HepG2 (cell line): ENCODE measurements at places on chromosomes 12 and 14. TPM values are rescaled to one million over a fixed set of nuclear protein-coding genes. Genes with fewer than 3 reads are reported as not detected.

TGFB3 gene
- total RNA-seq: 1.4 and 2.5 TPM in 2 replicates

MAP1LC3B2 gene
- 0.60 and 0.70 TPM in 2 replicates for total RNA-seq

FRS2 gene
- 16.8 and 31.4 TPM in 2 replicates for total RNA-seq

MGST1 gene
- 96.0 and 119 TPM in 2 replicates for total RNA-seq

NANOG gene
- 0.24 TPM in 1 of 2 replicates, not detected in the other for total RNA-seq

DNAH10 gene
- 0.02 and 0.06 TPM in 2 replicates for total RNA-seq

VWF gene
- total RNA-seq: 0.20 and 0.22 TPM in 2 replicates

TMCC3 gene
- not detected in 2 replicates for total RNA-seq

ST8SIA1 gene
- total RNA-seq: not detected in 2 replicates

KRT3 gene
- not detected in 2 replicates for total RNA-seq

MYO1H gene
- not detected in 2 replicates for total RNA-seq

PLA2G1B gene
- 0.87 and 1.4 TPM in 2 replicates for total RNA-seq

KRT75 gene
- total RNA-seq: not detected in 2 replicates

EIF2S3B gene
- 7.6 and 9.2 TPM in 2 replicates for total RNA-seq

DDN gene
- total RNA-seq: 0.51 and 0.53 TPM in 2 replicates

RILPL1 gene
- 3.9 and 5.8 TPM in 2 replicates for total RNA-seq

KRT2 gene
- not detected in 2 replicates for total RNA-seq
